Stimulated activated CD8-positive, alpha-beta memory T cell treated with anti-CD3 and anti-CD28 coated beads, Interleukin-4, amount 100 ng/mL, for 48 hours (primary cell): ENCODE measurements at places on chromosomes 16 and 17.

- no peak for DNase-seq
Observed at GRCh38 chr17:49337884-49338283, 24.2 kb downstream of the ZNF652 start.

GRCh38 chr17:55324296-55324978 is 59.7 kb downstream of the HLF start:
- DNase-seq: no peak

GRCh38 chr17:79659376-79659775 is 48.5 kb upstream of the RBFOX3 start:
- DNase-seq: no peak

GRCh38 chr17:57104461-57105175 is 19.6 kb downstream of the AKAP1 start:
- no peak for DNase-seq

DNA sequence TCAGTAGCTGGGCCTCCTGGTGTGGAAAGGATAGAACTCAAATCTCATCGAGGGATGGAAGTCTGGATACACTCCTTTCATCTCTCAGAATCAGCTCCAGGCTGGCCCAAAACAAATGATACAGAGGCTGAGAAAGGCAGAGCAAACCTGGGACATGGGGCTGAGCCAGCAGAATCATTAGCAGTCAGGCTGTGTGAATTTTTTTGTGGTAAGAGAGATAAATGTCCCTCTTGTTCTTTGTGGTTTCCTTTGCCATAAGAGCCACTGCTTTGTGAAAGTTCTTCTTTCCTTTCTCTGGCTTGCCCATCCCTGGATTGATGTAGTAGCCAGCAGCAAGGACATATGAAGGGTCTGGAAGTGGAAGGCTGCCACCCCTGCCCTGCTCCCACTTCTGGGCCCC is 146.2 kb downstream of the CDH13 start:
- DNase-seq: no peak

DNA sequence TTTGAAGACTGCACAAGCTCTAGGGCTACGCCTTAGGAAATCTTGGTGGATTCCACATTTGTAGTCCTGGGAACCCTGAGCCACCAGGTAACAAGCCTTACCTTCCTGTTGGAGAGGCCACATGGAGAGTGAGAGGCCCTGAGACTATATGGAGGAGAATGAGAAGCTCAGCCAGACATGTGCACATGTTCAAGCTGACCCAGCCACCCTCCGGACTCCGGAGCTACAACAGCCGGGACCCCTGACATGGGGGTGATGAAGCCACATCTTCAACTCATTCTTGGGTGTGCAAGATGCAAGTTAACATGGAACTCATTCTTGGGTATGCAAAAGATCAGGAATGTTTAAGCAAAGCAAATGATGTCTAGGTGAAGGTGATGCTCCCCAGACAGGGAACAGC is 62.7 kb downstream of the GNA13 start:
- no peak for DNase-seq

- no peak for DNase-seq
Observed at GRCh38 chr17:16379654-16380053, 1.2 kb upstream of the UBB start.

DNA sequence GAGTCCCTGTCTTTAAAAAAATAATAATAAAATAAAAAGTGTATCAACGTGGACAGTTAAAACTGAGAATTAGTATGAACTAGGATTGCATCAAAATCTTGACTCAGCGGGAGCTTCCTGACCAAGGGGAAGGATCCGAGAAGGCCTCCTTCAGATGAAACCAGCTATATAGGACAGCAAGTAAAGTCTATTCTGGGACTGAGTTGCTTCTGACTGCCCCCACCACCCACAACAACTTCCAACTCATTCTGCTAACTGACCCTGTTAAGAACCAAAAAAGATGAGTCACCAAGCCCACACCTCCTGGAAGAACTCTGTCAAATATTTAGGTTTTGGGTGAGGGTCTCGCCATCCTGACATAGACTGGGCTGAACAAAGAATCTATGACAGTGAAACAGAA is 24.9 kb downstream of the MPP3 start:
- DNase-seq: no peak

- DNase-seq: no peak
Observed at GRCh38 chr17:43135454-43135819, 10.3 kb upstream of the BRCA1 start.

DNA sequence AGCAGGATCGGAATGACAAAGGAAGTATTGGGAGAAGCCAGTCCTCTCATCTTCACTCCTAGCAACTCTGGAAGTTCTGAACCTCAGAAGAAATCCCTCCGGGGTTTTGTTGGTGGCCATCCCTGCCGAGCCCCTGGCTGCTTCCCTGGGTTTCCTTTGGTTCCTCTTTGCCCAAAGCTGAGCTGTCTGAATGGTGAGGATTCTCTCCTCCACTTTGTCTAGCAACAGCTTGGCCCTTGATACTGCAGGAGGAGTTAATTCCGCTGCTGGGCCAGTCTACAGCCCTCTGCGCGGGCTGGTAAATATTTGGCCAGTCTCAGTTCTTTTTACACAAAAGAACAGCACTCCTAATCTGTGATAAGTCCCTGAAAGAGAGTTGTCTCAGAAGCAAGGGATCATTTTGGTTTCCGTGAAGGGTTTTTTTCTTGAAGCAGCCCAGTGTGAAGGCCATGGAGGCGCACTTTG is 170.9 kb downstream of the RAB11FIP4 start:
- no peak for DNase-seq

DNA sequence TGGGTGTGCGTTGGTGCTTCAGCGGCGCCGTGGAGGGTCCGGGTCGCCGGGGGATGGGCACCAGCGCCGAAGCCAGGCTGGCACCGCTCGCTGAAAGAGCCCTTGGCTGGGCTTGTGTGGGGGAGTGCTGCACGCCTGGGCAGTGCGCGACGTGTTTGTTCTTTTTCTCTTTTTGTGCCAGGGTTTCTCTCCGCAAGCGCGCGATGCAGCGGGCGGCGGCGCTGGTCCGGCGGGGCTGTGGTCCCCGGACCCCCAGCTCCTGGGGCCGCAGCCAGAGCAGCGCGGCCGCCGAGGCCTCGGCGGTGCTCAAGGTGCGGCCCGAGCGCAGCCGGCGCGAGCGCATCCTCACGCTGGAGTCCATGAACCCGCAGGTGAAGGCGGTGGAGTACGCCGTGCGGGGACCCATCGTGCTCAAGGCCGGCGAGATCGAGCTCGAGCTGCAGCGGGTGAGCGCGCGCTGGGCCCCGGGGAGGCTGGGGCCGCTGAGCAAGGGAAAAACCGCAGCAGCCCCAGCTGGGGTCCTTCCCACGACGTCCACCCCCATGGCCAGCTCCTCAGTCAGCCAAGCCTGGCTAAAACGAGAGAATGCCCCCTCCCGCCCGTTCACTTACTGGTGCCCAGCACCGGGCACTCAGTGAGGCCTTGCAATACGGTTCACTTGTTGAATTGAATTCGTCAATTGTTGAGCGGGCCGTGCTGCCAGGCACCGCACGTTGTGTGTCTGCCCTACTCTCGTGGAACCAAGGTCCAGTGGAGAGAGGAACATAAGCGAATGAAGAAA is 541 bp downstream of the GPT2 start:
- peak; percentile 38 for DNase-seq

- no peak for DNase-seq
Observed at GRCh38 chr17:80349751-80350150, 65.2 kb upstream of the ENDOV start.

DNA sequence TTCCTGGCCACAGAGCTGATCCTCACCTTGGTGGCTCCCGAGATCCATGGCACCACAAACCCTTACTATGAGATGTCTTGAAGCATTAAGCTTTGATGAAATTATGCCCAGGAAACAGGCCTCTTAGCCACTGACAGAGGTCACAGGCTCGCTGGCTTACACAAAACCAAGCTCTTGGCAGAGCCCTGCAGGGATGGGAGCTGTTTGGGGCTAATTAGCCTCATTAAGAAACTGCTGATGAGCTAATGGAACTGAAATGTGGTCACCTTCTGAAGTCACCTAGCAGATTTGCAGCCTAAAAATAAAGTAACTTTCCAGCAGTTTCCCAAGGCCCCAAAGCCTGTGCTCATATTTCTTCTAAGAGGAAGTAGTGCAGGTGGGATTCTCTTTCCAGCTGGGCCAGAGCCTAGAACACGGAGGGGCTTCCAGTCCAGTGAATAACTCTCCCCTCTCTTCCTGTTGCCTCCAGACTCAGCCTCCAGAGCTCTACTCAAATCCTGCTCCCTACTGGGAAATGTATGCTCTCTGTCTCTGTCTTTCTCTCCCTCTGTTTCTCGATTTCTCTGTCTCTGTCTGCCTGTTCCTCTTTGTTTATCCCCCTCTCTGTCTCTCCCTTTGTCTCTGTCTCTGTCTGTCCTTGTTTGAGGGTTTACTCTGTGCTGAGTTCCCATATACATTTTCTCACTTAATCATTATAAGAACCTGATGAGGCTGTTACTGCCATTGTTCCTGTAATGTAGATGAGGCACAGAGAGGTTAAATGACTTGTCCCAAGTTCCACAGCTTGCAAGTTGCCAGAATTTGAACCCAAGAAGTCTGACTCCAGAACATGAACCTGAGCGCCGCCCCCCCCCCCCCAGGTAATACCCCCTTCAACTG is 338.9 kb downstream of the CA10 start:
- no peak for DNase-seq

GRCh38 chr17:19533718-19534561 is at the start of gene SLC47A1:
TSS of gene SLC47A1 (plus strand) at chr17:19533854. CDS start at chr17:19533940, 86 bp downstream.
- peak; percentile 44 for DNase-seq

- no peak for DNase-seq
Observed at GRCh38 chr16:22955461-22956070, 141.6 kb downstream of the HS3ST2 start.

DNA sequence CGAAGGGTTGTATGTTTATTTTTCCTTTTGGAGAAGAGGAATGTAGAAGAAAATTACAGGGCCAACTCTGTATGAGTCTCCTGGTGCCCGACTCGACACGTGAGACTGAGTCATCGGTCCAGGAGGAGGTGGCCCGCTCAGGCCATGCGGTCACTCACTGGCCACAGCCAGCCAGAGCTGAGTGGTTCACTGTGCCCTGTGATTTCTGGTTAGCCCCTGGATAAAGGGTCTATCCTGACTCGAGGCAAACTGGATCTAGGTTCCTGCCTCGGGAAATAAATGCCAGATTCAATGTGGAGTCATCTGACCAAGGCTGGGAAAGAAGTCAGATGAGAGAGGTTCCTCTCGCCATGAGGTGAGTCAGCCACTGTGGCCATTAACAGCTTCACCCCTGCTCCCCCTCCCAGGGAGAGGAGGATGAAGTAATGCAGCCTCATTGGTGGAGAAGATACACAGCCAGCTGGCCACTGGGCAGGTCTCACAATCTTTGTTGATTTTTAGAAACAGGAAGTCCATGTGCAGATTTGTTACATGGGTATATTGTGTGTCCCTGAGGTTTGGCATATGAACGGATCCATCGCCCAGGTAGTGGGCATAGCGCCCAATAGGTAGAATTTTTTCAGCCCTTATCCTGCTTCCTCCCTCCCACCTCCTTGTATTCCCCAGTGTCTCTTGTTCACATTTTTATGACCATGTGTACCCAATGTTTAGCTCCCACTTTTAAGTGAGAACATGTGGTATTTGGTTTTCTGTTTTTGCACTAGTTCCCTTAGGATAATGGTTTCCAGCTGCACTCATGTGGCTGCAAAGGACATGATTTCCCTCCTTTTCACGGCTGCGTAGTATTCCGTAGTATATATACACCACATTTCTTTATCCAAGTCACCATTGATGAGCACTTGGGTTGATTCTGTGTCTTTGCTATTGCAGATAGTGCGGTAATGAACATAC is 21.7 kb upstream of the USP36 start:
- DNase-seq: no peak

DNA sequence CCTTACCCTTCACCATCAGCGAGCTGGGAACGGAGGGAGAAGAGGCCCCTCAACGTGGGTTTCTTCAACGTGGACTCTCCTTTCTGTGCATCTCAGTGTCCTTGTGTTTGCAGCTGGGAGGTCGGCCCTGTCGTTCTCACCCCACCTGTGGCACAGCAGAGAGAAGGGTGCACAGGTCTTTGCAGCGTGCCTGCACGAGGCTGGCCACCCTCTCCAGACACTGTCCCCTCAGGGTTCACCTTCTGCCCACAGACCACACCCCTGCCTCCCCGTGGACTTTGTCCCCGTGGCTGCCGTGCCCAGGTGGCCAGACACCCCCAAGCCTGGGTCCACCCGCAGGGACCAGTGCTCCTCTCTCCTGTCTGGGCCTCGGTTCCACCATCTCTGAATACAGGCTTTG is 7.3 kb upstream of the WDR45B start:
- DNase-seq: no peak

DNA sequence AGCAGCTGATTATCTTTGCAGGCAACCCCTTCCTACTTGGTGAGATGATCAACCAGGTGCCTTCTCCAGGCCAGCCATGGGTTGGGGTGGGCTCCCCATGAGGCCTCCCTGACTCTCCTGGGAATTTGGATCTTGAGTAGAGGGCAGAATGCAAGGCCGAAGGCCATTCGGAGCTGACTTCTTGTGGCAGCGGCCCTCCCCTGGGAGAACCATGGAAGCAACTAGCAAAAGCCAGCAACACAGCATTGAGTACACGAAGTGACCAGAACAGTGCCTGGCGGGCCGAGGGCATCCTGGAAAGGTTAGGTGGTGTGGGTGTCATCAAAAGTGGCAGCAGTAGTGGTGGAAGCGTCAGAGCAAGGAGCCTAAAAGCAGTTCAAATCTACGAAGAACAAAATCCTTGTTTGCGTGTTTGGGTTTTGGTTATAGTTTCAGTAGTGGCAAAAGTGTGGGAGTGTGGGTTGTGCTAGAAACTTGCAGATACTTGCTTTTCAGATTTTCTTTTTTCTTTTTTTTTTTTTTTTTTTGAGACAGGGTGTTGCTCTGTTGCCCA is 2.0 kb upstream of the ALDH3A1 start:
- DNase-seq: no peak

DNA sequence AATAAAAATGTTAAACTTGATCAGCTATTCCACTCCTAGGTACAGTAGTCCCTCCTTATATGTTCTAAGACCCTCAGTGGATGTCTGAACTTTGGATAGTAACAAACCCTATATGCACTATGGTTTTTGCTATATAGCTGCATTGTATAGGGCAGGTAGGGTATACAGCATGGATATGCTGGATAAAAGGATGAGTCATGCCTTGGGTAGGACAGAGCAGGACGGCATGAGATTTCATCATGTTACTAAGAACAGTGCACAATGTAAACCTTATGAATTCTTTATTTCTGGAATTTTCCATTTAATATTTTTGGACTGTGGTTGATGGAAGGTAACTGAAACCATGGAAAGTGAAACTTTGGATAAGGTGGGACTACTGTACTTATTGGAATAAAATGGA is 235.1 kb downstream of the CEP112 start:
- DNase-seq: no peak

- no peak for DNase-seq
Observed at GRCh38 chr16:58152246-58152868, 23.2 kb upstream of the CFAP20 start.

DNA sequence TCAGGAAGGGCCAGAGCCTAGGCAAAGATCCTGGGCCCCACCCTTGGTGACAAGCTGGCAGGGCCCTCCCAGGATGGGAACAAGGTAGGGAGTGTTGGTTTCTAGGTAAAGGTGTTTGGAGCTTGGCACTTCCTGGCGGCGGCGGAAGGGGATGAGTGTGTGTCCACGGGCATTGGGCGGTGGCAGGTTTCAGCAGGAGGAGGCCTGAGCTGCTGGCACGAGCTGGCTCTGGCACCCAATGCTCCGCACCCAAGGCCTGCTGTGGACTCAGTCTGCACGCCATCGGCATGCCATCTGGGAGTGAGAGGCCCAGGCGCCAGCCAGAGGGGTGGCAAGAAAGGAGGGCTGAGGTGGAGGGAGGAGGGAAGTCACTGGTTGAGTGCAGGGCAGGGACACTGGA is 46.9 kb upstream of the TAC4 start:
- no peak for DNase-seq

GRCh38 chr17:83128306-83129240 is 49.2 kb downstream of the METRNL start:
- DNase-seq: no peak

GRCh38 chr16:1949507-1949906 is 5.0 kb downstream of the RPL3L start:
- no peak for DNase-seq
